ENCODE measurements at places on chromosomes 12 and 14.

GRCh38 chr14:77203611-77204458 is 22.2 kb downstream of the TMEM63C start:
- no peak for DNase-seq

DNA sequence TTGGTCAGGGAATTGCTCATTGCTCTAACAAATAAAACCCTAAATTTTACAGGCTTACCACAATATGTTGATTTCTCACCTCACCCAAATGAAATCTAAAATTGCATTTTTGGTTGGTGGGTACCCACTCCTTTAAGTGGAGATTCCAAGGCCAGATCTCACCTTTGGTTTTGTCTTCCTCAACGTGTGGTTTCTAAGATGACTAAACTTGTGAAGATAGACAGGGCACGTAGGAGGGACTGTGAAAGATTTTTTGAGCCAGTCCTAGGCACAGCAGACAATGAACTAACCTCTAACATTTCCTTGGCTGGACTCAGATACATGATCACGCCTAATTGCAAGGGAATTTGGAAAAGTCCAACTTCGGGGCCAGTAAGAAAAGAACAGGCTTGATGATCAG is 1003.9 kb downstream of the FLRT2 start:
- no peak for DNase-seq

DNA sequence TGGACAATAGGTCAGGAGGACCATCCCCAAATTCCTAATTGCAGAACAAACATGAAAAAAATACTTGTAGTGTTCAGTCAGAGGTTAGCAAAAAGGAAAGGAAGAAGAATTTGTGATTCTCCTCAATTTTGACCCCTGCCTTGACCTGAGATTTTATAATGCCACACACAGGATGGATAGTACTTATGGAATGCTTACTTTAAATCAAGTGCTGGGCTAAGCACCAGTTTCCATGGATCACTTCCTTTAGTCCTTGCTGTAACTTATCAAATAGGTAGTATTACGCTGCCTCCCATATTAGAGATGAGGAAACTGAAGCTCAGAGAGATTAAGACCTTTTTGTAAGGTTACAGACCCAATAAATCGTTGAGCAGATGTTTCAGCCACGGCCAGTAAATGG is 81.2 kb upstream of the OVCH1 start:
- DNase-seq: no peak

DNA sequence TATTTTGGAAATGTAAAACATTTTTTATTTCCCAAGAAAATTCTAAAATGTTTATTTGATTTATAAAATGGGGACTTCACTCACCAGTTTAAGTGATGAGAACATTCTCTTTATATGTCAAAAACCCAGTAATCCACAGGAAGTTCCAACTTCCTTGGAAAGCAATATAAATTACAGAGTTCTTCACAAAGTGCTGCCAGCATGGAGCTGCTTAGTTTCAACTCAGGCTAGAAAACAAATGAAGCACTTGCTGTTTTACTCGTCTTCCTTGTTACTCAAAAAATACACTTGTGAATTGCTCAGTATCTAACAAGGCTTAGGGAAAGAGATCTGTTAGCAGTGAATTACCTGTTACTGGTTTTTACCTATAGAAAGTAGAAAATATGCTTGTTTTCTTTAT is 942.7 kb upstream of the MDGA2 start:
- DNase-seq: no peak

- no peak for DNase-seq
Measured at GRCh38 chr12:75790219-75790618, 241.4 kb downstream of the PHLDA1 start.

DNA sequence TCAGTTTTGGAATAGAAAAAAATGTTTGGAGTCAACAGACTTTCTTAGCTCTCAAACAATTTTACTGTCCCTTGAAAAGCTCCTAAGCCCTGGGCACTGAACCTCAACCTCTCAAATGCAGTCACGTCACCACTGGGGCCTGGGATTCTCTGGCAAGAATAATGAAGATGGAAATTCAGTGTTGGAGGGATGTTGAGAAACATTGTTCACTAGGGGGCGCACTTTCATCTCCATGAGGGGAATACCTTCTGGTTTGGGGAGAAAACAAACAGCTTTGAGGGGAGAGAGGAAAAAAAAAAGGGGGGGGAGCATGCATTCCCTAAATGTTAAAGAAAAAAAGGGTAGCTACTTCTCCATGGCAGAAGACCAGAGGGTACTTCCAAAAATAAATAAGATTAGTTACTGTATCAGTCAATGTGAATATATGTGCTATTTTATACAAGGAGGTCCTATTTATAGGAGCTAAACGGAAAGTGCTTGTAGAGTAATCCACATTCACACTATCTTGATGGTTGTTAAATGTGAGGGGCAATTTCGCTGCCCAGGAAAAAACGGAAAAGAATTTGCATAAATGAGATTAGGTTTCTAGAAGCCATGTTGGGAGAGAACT is 5.8 kb upstream of the TBPL2 start:
- DNase-seq: peak; percentile 93

DNA sequence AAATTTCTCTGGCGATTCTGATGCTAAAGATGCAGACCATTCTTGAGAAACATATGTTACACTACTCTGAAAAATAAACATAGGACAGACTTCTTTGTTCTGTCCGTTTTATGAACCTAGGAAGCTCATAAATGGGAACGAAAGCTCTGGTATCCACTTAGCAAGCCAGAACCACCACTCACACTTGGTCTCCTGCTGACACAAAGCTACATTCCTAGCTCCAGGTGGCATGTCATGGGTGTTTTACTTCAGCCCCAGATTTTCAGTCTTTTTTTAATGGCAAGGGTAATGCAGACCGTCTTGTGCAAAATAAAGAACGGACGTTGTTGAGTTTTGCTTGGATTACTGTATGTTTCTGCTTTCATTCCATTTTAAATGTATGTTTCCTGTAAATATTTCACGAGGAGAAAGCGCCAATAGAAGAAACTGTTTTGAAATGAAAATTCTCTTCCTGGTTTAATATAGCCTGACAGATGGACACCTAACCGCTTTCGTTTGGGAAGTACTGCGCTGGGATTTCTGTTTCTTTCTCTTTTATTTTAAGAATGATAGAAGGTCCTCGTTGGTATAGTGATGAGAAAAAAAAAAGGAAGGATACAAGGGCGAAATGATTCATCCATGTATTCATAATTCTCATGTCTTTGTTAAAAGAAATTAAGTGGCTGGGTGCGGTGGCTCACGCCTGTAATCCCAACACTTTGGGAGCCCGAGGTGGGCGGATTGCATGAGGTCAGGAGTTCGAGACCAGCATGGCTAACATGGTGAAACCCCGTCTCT is 871 bp upstream of the COQ5 start:
- DNase-seq: peak; percentile 46

DNA sequence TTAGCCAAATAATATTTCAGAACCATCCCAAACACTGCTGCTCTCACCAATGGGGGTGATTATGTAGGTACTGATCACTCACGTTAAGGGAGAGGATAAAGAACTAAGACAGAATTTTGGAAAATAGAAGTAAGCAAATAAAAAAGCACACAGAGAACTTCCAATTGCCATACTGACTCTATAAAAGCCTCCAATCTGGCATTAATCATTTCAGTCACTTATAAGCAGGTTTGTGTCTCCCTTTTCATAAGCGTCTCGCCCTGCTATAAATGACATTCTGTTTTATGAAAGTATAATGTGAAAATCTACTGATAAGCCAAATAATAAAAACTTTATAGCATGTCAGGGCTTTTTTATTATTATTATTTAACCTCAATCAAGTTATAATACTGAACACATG is 435.2 kb downstream of the ETNK1 start:
- no peak for DNase-seq

DNA sequence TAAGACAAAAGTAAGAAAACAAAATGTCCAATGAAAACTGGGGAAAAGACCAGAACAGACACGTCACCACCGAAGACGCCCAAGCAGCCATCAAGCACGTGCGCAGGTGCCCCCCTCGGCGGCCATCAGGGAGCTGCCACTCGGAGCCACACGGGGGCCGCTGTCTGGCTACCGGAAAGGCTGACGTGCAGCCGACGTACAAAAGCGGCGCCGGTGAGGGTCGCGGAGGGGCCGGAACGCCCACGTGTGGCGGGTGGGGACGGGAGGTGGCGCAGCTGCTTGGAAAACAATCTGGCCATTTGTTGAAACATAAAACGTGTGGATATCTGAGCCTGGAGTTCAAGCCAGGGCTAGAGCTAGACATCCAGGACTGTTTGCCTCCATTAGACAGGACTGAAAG is 60.7 kb downstream of the GALNT9 start:
- no peak for DNase-seq

GRCh38 chr14:61034416-61035120 is 53.5 kb downstream of the SLC38A6 start:
- DNase-seq: no peak

- DNase-seq: peak; percentile 20
Measured at GRCh38 chr12:26340649-26341048, 145.3 kb downstream of the SSPN start.

- DNase-seq: no peak
Measured at GRCh38 chr14:81302638-81303037, 81.9 kb upstream of the GTF2A1 start.

DNA sequence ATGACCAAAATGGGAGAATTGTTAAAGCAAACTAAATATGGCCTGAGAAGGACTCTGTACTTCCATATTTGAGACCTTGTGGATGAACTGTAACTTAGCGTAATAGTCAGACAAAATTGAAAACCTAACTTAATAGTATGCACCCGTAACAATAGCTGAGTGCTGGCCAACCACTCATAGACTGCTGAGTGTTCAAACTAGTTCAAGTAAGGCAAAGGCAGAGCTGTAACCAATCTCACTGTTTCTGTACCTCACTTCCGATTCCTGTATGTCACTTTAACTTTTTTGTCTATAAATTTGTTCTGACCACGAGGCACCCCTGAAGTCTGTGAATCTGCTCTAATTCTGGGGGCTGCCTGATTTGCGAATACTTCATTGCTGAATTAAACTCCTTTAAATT is 27.0 kb upstream of the OS9 start:
- DNase-seq: no peak

- peak; percentile 31 for DNase-seq
Measured at GRCh38 chr12:81992461-81992860, 233.3 kb upstream of the PPFIA2 start.
